ENCODE measurements at places on chromosomes 6 and 20.
A peak's percentile ranks its signal among the peaks of the same experiment; 100 is the strongest.

DNA sequence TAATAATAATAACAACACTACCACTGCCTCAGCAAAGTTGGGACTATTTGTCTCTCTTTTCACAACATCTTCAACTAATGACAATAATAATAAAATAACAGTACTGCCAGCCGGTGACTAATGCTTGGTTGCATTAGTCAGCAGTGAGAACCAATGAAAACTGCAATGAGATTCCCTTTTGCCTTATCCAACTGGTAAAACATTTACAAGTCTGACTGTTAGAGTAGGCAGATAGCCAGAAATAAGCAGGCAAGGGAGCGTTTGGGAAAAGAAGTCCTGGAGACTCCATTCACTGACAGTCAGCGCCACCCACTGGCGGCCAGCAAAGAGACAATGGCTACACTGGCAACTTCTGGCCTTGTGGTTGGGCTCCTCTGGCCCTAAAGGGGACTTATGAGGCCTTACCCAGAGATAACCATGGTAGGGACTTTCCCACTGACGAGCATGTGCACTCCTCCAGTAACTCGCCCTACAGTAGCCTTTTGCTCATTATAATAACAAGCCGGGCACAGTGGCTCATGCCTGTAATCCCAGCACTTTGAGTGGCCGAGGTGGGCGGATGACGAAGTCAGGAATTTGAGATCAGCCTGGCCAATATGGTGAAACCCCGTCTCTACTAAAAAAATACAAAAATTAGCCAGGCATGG, 3.4 kb upstream of the NSFL1C start:
- DNase-seq = no peak

DNA sequence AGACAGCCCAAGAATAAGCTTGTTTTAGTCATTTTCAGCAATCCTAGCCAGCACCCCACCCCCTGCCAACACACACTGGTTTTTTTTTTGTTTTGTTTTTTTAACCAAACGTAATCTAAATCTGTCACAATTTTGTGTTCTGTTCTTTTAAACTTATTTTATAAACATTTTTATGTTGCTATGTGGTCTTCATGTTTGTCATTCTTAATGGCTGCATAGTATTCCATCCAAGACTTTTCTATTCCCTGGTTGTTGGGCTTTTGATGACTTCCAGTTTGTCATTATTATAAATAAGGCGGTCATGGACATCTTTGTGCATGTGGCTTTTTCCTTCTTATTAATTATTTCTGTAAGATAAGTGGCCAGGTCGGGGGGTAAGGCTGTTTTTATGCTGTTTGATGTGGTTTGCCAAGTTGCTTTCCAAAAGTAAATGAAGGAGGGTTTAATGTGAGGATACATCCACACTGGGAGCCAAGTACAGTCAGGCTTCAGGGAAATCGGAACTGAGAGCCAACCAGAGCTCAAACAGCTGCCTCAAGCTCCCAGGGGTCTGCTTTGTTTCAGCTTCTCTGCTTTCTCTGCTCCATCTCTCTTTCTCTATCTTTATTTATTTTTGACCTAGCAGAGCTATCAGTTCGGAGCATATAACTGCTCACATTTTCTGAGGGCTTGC, 125.8 kb downstream of the VEGFA start:
- no peak for DNase-seq

- DNase-seq = no peak
Measured at GRCh38 chr20:36243726-36244125, 7.4 kb downstream of the AAR2 start.

- peak; percentile 17 for DNase-seq
Measured at GRCh38 chr6:150987371-150987828, 121.9 kb downstream of the MTHFD1L start.

GRCh38 chr20:5831539-5832237, 81.5 kb downstream of the SHLD1 start:
- DNase-seq = no peak

- DNase-seq = no peak
Measured at GRCh38 chr6:169972101-169972651, 220.8 kb downstream of the ERMARD start.

DNA sequence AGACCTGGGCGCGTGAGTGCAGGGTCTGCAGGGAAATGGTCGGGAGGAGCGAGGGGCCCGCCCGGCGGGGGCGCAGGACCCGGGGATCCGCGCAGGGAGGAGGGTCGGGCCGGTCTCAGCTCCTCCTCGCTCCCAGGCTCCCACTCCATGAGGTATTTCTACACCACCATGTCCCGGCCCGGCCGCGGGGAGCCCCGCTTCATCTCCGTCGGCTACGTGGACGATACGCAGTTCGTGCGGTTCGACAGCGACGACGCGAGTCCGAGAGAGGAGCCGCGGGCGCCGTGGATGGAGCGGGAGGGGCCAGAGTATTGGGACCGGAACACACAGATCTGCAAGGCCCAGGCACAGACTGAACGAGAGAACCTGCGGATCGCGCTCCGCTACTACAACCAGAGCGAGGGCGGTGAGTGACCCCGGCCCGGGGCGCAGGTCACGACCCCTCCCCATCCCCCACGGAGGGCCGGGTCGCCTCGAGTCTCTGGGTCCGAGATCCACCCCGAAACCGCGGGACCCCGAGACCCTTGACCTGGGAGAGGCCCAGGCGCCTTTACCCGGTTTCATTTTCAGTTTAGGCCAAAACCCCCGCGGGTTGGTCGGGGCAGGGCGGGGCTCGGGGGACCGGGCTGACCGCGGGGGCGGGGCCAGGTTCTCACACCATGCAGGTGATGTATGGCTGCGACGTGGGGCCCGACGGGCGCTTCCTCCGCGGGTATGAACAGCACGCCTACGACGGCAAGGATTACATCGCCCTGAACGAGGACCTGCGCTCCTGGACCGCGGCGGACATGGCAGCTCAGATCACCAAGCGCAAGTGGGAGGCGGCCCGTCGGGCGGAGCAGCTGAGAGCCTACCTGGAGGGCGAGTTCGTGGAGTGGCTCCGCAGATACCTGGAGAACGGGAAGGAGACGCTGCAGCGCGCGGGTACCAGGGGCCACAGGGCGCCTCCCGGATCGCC, 54.2 kb upstream of the HLA-A start:
- peak; percentile 94 for DNase-seq

DNA sequence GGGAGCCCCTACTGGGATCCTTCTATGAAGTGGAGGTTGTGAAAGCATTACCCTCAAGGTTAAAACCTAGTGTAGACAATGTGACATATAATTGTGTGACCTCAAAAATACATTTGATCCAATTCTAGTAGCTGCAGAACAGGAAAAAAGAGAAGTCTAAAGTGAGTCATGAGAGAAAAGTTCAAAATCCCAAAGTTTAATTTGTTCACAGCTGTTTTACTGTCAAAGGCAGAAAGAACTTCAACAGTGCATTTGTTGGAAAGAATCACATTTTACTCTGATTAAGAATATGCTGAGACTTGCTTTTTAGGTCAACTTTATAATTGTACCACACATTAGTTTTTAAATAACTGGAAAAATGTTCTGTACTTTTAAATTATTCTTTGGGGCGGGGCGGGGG, 1027.4 kb upstream of the FLRT3 start:
- DNase-seq = no peak

- DNase-seq = no peak
Measured at GRCh38 chr6:45072673-45073072, 255.5 kb upstream of the RUNX2 start.

- DNase-seq = peak; percentile 26
Measured at GRCh38 chr6:87968435-87969278, 79.0 kb upstream of the SPACA1 start.

DNA sequence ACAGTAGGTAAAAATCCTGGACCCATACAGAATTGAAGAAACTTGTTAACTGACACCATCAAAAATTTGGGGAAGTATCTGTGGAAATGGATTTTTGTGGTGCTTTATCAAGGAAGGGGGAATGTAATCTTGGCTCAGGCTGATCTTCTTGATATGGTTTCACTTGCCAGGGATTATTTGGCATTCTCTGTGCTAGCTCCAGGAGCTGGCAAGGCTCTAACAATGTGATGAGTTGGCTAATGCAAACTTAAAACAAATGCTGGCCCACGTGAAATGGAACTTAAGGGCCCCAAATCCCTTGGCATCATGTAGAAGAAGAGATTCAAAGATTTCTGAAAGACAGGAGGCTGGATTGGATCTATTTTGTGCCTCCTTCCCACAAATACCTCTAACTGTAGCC, 13.1 kb downstream of the KCNS1 start:
- no peak for DNase-seq

GRCh38 chr20:5796331-5797040, 46.3 kb downstream of the SHLD1 start:
- no peak for DNase-seq

- no peak for DNase-seq
Measured at GRCh38 chr6:16776394-16777017, 15.2 kb upstream of the ATXN1 start.

DNA sequence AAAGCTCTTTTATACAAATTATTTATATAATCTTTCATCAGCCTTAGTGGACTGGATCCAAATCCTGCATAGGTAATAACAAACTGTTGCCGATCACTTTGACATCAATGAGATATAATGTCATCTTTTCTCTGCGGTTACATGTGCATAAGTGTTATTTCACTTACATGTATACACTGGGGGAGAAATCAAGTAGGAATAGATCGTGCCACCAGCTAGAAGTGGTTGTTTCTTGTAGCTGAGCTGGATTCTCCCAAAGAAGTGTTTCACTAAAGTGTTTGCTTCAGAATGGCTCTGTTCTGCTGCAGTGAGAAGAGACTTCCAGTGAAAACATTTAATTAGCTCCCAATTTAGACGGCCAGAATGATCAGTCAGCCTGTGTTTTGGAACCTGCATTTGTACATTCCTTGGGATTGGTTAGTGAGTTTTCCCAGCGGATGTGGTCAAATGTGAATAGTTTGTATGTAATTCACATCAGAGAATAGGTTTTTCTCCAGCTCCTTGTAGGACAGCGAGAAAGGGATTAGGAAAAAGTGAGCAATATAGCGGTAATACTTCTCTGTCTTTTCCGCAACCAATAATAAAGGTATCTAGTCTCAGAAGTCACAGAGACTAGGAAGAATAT, 163.1 kb upstream of the CCN2 start:
- DNase-seq = no peak

DNA sequence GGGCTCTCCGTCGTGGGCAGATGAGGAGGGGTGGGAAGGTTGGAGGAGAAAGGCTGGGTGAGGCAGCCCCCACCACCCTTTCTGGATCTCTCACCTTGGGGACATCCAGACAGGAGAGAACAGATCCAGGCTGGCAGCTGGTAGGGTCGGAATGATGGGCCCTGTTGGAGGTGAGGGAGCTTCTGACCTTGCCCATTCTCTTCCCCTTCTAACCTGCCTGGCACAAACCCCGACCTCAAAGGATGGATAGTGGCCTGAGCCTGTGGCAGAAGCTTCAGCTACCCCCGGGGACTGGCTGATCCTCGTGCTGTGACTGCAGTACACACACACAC, 6.0 kb upstream of the NPBWR2 start:
- no peak for DNase-seq

DNA sequence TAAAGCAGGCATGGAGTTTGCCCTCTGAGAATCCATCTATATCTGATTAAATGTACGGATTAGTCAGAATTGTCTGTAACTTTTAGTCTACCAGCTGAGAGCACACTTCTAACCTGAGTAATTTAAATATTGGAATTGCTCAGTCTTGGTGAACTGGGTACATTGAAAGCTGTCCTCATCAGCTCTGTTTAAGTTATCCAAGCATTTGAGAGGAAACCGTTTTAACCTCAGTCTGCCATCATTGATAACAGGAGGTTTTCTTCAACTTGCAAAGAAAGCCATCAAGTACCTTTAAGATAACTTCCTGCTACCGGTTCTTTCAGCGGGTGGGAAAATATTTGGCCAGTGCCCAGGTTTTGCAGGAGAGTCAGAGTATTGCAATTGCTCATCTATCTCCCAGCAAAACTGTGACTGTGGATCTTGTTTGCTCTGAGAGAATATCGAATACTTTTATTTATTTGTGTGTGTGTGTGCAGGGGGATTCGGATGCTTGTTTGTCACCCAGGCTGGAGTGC, 31.1 kb upstream of the F13A1 start:
- no peak for DNase-seq

DNA sequence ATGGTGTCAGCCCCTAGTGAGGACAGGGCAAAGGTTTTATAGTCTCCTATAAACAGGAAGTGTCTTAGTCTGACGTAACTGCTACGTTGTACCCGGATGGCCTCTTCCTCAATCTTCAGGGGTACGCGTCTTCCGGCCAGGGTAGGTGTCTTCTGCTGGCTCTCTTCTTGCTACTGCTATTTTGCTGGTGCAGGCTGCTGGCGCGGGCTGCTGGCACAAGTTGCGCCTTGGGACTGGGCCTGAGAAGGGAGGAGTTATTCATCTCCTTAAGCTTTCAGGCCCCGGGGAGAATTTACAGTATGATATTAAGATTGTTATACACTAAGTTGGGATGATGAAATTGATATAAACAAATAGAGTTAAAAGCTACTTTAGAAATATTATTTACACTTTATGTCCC, 74.4 kb downstream of the HDGFL1 start:
- DNase-seq = no peak

DNA sequence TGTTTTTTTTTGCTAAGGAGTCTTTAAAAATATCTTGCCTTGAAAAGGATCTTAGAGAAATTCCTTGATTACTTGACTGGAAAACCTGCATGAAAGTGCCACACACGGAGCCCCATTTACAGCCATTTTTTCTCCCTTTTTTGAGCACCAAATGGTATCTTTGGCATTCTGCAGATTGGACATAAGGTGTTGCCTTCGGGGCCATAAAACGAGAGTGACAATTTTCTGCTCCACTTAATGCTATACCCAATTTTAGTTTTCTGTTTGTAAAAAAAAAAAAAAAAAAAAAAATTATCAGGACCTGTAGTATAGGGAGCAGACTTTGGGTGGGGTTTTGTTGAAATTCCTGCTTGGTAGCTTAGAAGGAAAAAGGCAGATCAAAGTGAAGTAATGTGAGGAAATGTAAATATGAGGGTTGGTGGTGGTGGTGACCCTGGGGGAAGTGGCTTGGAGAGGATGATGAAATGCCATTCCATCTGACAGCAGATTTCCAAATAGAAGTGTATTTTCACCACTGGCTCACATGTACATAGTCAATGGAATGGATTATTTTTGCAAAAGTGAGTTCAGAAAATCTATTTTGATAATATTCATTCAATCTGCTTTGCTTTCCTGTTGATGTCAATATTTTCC, 212.1 kb upstream of the SOX4 start:
- no peak for DNase-seq

DNA sequence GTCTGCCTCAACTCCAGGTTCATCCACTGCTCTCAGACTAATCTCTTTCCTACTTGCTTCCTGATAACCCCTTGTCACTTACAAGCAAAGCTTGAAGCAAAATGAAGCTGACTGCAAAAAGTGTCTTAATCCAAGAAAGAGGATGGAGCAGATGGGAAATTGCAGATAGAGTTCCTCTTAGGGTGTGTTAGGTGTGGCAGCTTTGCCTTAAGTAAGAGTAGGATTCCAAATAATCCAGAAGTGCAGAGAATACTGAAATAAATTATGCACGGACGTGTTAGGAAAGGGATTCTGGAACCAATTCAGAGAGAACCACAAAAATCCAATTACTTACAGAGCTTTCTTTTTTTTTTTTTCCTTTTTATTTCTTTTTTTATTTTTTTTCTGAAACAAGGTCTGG, 6.1 kb upstream of the RPL7L1 start:
- DNase-seq = no peak

GRCh38 chr6:79408256-79408974, 128.8 kb downstream of the LCA5 start:
- DNase-seq = no peak

GRCh38 chr20:50663095-50663821, 28.1 kb downstream of the RIPOR3 start:
- no peak for DNase-seq

- DNase-seq = no peak
Measured at GRCh38 chr20:54642864-54643667, 167.7 kb downstream of the DOK5 start.
